Vagina (tissue), 2 donors: ENCODE measurements at places on chromosomes 4 and X.

GRCh38 chrX:31704938-31705337 lies 633.1 kb upstream of the FTHL17 start:
- no peak for DNase-seq

GRCh38 chrX:43165343-43165920 lies 387.5 kb upstream of the PPP1R2C start:
- DNase-seq: no peak

GRCh38 chr4:168981460-168981859 lies 28.6 kb downstream of the CBR4 start:
- DNase-seq: no peak

GRCh38 chr4:143135358-143135757 lies 49.4 kb upstream of the USP38 start:
- no peak for DNase-seq

- DNase-seq: no peak
These were observed 94.4 kb downstream of the NWD2 start for GRCh38 chr4:37338972-37339371.

GRCh38 chr4:6471307-6472007 lies 957 bp downstream of the PPP2R2C start:
- DNase-seq: peak; percentile 70

DNA sequence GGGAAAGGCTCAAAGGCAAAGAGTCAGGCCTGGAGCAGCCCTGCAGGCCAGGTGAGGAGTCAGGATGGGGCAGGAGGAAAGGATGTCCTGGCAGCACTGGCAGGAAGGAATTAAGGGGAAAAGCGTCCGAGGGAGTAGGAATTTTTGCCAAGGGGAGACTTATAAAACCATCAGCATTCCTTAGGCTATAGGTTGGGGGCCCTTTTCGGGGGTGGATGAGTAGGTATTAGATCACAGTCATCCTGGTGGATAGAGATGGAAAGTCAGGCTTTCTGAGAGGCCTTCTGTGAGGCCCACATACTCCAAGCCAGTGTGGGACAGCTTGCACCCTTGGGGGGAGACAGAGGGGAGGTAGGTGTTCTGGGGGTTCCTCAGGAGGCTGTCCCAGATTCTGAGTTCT lies 12.3 kb downstream of the STARD8 start:
- DNase-seq: no peak
